Neural cell (in vitro differentiated cells): ENCODE measurements at places on chromosomes 2 and 18. TPM values are rescaled to one million over a fixed set of nuclear protein-coding genes. Genes with fewer than 3 reads are reported as not detected.

The DNAJC5G gene
- polyA plus RNA-seq: not detected in 2 replicates

The PRKAG3 gene
- not detected in 2 replicates for polyA plus RNA-seq

The KCNIP3 gene
- polyA plus RNA-seq: not detected in 2 replicates

The KIF3C gene
- polyA plus RNA-seq: 53.6 and 65.3 TPM in 2 replicates

The GNAL gene
- 16.7 and 17.3 TPM in 2 replicates for polyA plus RNA-seq

The MYO7B gene
- polyA plus RNA-seq: 0.16 TPM in 1 of 2 replicates, not detected in the other

The PROKR1 gene
- polyA plus RNA-seq: 0.06 TPM in 1 of 2 replicates, not detected in the other

The SLC4A5 gene
- 3.2 and 3.9 TPM in 2 replicates for polyA plus RNA-seq

The SERPINB5 gene
- polyA plus RNA-seq: not detected in 2 replicates

The SMAD7 gene
- polyA plus RNA-seq: 2.5 and 3.8 TPM in 2 replicates

The PLEKHM3 gene
- polyA plus RNA-seq: 10.7 and 13.4 TPM in 2 replicates

The UGT1A8 gene
- not detected in 2 replicates for polyA plus RNA-seq

The GYPC gene
- 0.40 TPM in 1 of 2 replicates, not detected in the other for polyA plus RNA-seq

The TMEM185B gene
- polyA plus RNA-seq: 4.4 and 5.7 TPM in 2 replicates

The GREB1L gene
- 23.3 and 24.2 TPM in 2 replicates for polyA plus RNA-seq

The EPB41L3 gene
- 19.0 and 19.6 TPM in 2 replicates for polyA plus RNA-seq

The ZNF521 gene
- polyA plus RNA-seq: 101 and 104 TPM in 2 replicates

The CPO gene
- 0.60 and 1.2 TPM in 2 replicates for polyA plus RNA-seq

The CCDC85A gene
- 24.7 and 30.6 TPM in 2 replicates for polyA plus RNA-seq

The CHST9 gene
- 0.18 and 0.32 TPM in 2 replicates for polyA plus RNA-seq

The NCKAP5 gene
- polyA plus RNA-seq: 2.1 and 2.4 TPM in 2 replicates

The SCG2 gene
- polyA plus RNA-seq: 30.5 and 37.3 TPM in 2 replicates

The SLC19A3 gene
- 2.0 and 2.9 TPM in 2 replicates for polyA plus RNA-seq

The TXNDC2 gene
- polyA plus RNA-seq: 0.41 TPM in 1 of 2 replicates, not detected in the other

The CNRIP1 gene
- polyA plus RNA-seq: 26.7 and 28.2 TPM in 2 replicates

The SERPINB4 gene
- polyA plus RNA-seq: not detected in 2 replicates

The SOWAHC gene
- polyA plus RNA-seq: 5.8 and 6.2 TPM in 2 replicates

The RAMP1 gene
- polyA plus RNA-seq: 25.5 and 29.2 TPM in 2 replicates

The RAB17 gene
- polyA plus RNA-seq: 1.1 TPM in 1 of 2 replicates, not detected in the other

The ABCG5 gene
- polyA plus RNA-seq: 0.38 TPM in 1 of 2 replicates, not detected in the other

The SULT1C3 gene
- not detected in 2 replicates for polyA plus RNA-seq

The NEU2 gene
- polyA plus RNA-seq: not detected in 2 replicates

The CNGA3 gene
- 0.64 and 1.1 TPM in 2 replicates for polyA plus RNA-seq

The CTAGE1 gene
- not detected in 2 replicates for polyA plus RNA-seq

The TRIB2 gene
- polyA plus RNA-seq: 101 and 123 TPM in 2 replicates

The KLHL29 gene
- polyA plus RNA-seq: 42.4 and 48.4 TPM in 2 replicates

The POTEI gene
- 0.25 and 0.48 TPM in 2 replicates for polyA plus RNA-seq

The NCK2 gene
- 49.4 and 60.5 TPM in 2 replicates for polyA plus RNA-seq

The CD207 gene
- polyA plus RNA-seq: not detected in 2 replicates

The AMER3 gene
- polyA plus RNA-seq: 19.2 and 22.7 TPM in 2 replicates

The DTNA gene
- 53.9 and 58.9 TPM in 2 replicates for polyA plus RNA-seq

The GPR39 gene
- polyA plus RNA-seq: 0.90 and 1.1 TPM in 2 replicates

The SLC4A1AP gene
- 37.8 and 47.9 TPM in 2 replicates for polyA plus RNA-seq

The UPP2 gene
- 0.12 and 0.16 TPM in 2 replicates for polyA plus RNA-seq

The DPP4 gene
- polyA plus RNA-seq: not detected in 2 replicates
